ENCODE measurements at places on chromosomes 7 and 10.
A peak's percentile ranks its signal among the peaks of the same experiment; 100 is the strongest.

GRCh38 chr7:64581926-64582894, 19.3 kb upstream of the ZNF680 start:
- no peak for DNase-seq

DNA sequence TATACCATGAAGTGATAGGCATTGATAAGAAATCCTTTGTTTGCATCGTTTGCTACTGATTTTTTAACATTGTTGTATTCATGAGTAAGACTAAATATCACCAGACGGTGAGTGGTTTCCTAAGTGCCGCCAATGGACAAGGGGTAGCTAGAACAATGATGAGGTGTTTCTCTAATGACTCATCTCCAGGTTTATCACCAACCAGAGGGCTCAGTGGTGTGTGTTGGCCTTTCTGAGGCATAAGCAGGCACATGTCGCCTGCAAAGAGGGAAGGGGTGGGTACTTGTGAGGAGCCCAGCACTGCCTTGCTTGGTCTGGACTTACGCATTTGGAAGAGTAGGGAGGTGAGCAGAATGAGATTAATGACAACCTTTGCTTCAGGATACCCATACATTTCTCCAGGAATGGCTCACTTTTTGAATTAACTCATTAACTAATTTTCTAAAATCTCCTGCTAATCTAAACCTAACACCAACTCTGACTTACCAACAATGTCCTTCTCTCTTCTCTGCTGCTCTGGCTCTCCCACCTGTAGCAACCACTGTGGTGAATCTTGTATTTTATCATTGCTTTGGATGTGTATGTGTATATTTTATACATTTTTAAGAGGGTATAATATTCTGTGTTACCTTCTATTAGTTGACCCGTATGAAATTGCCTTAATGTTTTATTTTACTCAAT, 722.6 kb downstream of the GRID1 start:
- DNase-seq = no peak

DNA sequence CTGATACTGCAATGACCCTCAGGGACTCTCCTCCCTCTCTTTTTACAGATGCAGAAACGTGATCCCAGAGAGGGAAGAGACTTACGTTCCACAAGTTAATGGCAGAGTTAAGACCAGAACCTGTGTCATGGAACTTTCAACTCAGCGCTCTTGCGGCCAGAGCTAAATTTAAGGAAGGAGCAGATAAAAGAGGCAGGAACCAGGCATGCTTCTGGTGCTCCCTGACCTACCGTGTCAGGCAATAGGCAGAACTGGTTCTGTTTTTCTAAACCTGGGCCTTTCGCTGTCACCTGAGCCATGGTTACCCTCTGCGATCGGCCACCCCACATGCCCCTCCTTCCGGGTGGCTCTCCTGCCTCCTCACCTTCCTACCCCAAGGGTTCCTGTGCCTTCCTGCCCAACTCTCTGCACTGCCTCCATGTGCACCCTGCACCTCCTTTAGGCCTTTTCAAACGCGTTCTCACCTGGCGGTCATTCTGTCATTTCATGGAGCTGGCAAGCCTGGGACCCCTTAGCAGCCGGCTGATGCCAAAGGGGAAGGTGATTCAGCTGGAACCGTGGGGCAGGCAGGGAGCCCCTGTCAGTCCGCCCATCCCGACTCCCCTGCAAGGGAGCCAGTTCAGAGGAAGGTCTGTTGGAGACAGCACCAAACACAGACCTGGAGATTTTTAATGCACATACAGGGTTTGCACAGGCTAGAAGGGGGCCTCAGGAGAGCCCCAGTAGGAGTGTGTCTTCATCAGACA, 7.7 kb upstream of the GBX1 start:
- DNase-seq = no peak

GRCh38 chr7:25389489-25390106, 161.3 kb upstream of the NPVF start:
- no peak for DNase-seq

- DNase-seq = no peak
These were observed 200.1 kb downstream of the DOCK4 start for GRCh38 chr7:112006071-112006470.

DNA sequence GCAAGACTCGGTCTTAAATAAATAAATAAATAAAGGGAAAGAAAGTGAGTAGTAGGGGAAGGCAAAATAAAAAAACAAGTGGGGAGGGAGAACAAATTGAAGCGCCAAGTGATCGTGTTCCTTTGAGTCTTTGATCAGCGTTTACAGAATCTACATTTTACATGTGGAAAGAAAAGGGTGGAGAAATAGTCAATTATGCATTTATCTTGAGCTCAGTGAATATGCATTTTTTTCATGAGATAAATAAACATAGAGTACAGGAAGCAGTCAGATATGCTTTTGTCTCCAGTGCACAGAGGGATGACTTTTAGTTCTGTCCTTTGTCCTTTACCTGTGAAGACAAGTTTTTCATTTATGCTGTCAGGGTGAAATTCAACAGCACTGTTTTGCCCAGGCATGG, 6.1 kb upstream of the GUSB start:
- DNase-seq = no peak

DNA sequence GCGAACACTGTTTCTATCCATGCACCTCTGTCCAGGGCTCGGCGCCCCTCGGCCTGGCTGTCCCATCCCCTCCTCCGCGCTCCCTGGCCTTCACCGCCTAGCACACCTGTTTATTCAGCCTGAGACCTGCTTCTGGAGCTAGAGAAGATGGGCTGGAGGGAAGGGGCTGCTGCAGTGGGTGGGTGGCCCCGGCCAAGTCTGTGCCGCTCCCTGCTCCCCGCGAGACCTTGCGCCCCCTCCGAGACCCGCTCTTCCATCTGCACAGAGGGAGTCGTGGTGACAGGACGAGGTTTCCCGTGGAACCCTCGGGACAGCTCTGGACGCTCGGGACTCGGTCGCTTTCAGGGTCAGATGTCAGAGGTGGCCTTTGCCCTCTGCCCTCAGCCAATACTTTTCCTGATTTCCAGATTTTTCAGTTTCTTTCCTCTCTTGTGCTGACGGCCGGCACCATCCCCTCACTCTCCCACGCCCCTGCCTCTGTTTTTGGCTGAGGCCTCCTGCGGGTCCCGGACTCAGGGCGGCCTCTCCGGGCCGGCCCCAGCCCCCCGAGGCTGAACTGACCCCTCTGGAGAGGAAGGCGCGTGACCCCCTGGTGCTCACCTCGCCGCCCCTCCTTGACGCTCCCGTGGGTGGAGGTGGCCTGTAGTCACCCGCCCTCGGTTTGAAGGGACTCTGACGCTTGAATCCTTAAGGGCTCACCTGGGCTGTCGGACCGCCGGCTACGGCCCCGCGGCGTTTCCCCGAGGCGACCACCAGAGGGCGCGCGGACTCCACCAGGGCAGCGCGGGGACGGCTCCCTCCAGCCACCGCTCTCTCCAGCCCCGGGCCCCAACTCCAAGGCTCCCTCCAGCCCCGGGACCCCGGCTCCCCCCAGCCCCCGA, 15.6 kb downstream of the SHH start:
- DNase-seq = peak; percentile 87

DNA sequence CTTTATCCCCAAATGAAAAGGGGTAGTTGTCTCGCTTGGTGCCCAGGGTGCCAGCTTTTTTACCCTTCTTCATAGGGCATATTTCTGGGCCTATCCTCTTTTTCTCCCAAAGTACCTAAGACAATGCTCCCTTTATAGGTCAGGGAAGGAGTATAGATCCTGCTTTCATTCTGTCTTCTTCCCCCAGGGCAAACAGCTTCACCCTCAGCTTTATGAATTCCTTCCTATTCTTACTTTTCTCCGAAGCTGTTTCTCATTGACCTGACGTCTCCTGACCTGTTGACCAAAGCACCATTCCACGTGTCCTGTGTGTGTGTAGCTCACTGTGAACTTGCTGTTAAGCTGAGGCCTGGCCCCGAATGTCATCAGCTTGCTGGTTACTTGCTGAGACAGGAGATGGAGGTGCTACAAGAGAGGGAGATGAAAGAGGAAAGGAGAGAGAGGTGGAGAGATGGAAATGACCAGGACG, 48.9 kb downstream of the PYROXD2 start:
- no peak for DNase-seq

DNA sequence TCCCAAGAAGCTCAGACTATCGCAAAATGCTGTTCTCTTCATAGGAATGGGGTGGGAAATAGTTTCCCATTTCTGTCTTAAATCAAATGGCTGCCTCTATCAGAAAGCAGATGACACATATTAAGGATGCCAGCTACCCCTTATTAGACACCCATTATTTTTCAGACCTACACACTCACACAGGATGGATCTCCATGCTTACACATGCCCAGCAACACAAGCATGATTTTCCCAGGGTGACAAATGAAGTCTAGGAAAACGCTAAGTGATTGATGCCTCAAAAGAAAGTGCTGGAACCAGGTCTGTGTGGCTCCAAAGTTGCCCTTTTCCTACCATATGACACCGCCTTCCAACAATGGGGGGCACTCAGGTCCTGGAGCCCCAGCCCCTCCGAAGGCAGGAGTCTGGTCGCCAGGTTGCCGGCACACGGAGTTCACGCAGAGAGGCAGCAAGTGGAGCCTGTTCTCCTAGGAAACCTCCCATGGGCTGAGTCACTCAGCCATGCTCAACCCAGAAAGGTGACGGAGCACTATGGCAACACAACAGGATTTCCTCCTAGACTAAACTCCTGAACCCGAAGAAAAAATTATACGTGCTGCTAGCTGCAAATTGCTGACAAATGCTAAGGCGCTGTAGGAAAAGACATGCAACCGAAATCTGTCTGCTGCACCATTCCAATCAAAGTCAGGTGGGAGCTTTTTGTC, 19.8 kb downstream of the VOPP1 start:
- DNase-seq = no peak

GRCh38 chr10:80187060-80187459, 18.3 kb downstream of the ANXA11 start:
- no peak for DNase-seq

DNA sequence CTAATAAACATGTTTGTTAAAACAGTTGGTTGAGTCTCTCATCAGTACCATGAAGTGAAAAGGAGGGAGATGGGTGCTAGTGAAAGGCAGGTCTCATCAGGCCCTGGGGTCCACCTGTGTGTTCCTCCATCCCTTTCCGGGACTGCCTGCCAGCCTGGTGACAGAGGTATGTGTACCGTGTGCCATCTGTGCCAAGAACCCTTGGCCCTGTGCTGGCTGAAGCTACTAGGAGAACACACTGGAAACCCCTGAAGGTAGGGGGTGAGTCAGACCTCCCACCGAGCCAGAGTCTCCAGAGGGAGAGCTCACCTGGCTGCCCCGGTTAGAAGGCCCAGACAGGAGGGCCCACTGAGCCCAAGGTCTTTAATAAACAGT, 2.3 kb downstream of the DDIT4 start:
- no peak for DNase-seq

DNA sequence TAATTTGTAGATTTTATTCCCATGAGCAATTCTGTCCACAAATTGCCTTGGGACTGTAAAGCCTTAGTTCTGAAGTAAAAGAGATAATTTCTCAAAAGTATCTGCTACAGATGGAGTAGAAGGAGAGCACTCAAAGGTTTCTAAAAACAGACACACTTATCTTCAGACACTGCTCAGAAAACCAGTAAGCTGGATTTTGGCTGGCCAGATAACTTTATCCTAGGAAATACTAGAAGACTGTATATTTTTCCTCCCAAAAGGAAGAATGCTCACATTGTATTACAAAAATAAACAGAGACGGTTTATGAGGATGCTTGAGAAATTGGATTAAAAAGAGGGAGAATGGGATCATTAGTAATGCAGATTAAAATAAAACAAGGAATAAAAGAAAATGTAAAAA, 178.0 kb upstream of the IGFBP3 start:
- DNase-seq = no peak

GRCh38 chr7:47601119-47601880, 19.4 kb upstream of the TNS3 start:
- DNase-seq = no peak

DNA sequence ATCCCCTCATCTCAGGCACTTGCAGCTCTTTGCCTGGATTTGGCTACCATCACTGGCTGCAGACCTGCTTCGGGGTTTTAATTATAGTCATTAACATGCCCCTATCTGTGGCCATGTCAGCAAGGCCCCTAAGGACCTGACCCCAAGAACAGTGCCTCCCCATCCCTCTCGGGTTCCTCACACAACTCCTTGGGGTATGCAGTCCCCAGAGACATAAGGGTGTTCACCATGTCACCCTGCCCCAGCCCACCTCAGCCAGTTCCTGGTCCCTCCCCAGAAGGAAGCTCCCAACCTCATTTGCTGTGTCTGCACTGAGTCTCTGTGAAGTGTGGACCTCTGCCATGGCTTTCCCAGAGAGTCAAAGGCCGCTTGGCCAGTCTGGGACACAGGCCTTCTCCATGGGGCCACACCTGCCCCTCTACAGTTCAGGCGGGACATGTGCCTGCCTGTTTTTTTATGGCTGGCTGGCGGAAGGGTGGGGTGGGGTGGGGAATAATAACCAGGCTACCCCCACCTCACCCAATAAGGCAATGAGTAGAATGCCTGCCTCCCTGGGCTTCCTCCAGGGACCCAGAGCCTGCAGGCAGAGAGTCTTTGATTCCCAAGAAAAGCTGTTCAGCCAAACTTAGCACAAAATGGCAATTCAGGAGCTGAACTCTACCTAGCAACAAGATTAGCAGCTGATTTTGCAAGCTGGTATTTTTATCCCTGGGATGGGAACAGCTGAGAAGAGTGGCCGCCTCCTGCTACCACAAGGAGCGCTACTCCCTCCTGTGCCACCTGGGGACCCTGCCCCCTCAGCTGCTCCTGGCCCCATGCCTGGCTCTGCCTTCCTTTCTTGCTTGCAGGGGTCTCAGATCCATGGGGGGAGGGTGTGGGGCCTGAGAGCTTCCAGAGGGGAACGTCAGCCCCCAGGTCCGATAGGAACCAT, 23.7 kb upstream of the CAMK2B start:
- peak; percentile 24 for DNase-seq

- no peak for DNase-seq
These were observed 41.7 kb downstream of the ZWINT start for GRCh38 chr10:56319386-56319785.

DNA sequence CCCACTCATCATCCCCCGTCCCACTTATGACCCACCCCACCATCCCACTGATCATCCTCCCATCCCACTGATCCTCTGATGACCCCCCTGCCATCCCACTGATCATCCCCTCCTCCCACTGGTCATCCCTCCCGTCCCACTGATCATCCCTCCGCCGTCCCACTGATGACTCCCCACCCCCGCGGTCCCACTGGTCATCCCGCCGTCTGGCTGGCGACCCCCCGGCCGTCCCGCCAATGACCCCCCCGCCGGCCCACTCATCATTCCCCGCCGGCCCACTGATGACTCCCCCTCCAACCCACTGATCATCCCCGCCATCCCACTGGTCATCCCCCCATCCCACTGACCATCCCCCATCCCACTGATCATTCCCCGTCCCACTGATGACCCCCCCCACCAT, 161.1 kb downstream of the GRM8 start:
- DNase-seq = no peak

Measured in glutamatergic neuron (in vitro differentiated cells).